Common myeloid progenitor, CD34-positive (primary cell): ENCODE measurements at places on chromosomes 1 and 21.

DNA sequence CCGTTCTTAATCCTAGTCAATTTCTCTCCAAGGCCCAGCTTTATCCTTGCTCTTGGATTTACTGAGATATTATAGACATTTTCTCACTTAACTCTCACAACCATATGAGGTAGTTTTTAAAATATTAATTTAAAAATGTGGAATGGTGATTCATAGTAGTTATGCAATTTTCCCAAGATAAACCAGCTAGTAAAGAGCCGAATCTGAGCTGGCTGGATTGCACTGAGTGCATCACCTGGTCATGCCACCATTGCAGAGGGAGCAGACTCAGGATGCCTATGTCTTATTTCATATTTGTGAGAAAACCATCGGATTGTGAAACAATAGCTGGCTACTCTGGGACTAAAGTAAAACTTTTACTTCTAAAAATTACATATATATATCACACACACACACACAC, 494.0 kb downstream of the KCNT2 start:
- DNase-seq: no peak

DNA sequence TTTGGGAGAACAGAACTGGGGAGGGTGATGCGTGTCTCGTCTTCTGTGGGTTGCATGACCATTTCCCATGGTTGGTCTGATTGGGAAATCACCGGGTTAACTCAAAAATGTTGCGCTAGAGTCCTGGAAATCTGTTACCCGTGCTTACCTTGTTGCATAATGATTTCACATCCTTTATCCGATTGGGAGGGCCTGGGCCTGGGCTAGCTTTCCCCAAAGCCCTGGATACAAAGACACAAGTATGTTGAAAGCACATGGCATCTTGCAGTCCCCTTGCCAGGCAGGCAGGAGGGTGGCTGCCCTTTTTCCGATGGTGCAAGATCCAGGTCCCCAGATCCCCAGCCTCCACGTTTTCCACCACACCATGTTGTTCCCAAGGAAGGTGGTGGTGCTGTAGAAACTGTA, 582 bp downstream of the TRPM2 start:
- peak; percentile 26 for DNase-seq

DNA sequence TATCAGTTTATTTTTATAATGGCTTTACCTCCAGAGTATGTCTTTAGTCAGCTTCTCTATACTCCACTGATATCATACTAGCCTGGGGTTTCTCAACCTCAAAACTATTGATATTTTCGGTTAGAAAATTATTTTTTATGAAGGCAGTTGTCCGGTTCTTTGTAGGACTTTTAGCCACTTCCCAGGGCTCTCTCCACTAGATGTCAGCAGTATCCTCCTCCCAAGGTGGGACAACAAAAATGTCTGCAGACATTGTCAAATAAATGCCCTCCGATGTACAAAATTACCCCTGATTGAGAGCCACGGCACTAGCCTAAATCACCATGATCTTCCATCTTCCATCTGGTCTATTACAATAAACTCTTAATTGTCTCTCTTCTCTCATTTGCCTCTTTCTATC, 4.1 kb upstream of the GRIK1 start:
- DNase-seq: no peak

DNA sequence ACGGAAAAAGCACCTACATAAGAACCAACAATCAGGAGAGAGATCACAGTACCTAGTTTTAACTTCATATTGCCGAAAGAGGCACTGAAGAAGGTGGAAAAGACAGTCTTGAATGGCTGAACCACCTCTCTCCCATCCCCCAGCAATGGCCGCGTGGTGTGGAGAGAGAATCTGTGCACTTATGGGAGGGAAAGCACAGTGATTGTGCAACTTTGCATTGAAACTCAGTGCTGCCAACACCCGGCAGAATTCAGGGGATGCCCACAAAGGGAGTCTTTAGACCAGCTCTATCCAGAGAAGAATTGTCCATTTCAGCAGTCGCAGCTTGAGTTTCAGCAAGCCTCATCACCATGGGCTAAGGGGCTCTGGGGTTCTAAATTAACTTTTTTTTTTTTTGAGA, 186.3 kb upstream of the USP25 start:
- DNase-seq: no peak

- DNase-seq: no peak
Observed at GRCh38 chr1:48495911-48496310, 23.9 kb upstream of the SPATA6 start.

- DNase-seq: no peak
Observed at GRCh38 chr1:60898987-60899386, 183.4 kb upstream of the NFIA start.

DNA sequence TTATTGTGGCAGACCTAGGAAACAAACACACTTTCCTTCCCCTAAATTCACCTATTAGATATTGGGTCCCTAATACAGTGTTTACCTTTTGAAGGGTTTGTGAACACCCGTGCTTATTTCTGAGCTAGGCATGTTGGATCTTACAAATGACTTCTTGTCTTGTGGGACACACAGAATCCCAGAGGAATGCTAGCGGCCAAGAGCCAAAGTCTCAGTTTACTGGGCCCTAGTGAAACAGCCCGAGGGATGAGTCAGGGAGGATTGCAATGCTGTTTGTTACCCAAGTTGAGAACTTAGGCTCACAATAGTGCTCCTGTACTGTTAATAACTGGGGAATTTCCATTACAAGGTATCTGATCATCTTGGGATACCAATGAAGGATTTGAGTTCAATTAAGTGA, 100.1 kb upstream of the AKT3 start:
- DNase-seq: no peak

- no peak for DNase-seq
Observed at GRCh38 chr21:32777269-32777668, 5.7 kb upstream of the PAXBP1 start.

GRCh38 chr1:245255783-245256182, 101.0 kb downstream of the KIF26B start:
- peak; percentile 34 for DNase-seq

- DNase-seq: peak; percentile 45
Observed at GRCh38 chr1:230291731-230292620, 134.2 kb downstream of the PGBD5 start.

DNA sequence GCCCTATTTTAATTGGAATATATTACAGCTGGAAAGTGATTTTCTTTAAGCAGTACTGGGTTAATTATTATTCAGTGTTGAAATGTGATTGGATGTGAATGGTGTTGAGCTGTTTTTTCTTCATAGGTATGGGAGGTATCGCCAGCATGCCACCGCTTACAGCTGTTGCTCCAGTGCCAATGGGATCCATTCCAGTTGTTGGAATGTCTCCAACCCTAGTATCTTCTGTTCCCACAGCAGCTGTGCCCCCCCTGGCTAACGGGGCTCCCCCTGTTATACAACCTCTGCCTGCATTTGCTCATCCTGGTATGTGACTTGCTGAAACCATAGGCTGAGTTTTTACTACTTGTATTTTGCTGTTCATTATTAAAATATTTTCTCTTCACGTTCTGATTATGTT, 107.7 kb downstream of the ITSN1 start:
- DNase-seq: no peak

DNA sequence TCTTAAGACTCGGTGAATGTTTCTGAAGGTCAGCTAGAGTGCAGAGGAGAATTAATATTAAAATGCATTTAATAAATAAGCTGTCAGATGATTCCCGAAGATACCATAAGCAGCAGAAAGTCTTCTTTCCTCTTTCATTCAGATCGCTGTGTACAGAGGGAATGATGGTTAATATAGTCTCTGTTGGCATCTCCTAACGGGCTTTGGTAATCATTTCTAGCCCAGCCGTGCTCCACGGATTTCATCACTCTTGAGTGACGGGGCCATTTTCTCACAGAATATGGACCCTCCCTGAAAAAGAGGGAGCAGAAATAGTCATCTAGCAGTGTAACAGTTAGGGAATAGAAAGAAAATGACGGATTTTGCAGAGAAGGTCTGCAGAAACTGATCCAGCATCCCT, 103.1 kb downstream of the ST6GALNAC3 start:
- DNase-seq: no peak

GRCh38 chr21:17585875-17586450, 26.7 kb downstream of the BTG3 start:
- DNase-seq: peak; percentile 53

DNA sequence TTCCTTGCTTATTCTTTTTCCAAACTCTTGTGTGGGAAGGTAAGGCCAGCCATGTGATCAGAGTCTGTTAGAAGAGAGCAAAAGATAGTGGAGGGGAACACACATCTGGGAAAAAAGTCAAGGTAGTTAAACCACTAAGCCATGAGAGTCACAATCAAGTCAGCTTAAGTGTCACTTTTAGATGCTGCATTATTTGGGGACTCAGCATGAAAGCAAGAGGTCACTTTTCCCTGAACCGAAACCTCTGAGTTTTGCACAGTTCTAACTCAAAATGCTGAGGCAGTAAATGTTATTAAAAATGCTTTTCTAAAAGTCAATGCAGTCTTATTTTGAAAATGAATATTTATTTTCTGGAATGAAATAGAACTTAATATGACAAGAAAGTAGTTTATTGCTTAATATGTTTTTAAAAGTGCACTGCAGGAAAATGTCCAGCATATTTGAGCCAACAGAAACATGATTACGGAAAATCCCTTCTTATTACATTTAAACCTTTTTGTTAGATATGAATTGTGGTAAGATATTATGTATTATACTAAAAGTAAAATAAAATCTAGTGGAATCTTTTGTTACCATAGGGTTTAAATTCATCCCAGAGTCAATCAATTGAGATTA, 69.3 kb downstream of the RBM11 start:
- DNase-seq: no peak

DNA sequence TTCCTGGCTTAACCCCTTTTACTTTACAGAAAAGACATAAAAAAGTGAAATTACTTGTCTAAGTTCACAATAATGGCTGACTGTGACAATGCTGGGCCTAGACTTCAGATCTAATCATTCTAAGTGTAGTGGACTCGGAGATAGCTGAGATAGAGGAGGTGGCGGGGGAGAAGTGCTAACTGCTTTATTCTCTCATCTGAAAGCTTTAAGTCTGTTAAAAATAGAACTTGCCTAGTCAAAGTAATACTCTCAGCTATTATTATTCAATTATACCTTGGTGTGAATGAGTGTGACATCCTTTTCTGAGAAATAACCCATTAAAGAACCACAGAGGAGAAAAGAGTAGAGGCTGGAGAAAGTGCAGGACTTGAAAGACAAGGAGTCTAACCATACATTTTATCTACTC, 96.1 kb upstream of the OLIG2 start:
- no peak for DNase-seq

DNA sequence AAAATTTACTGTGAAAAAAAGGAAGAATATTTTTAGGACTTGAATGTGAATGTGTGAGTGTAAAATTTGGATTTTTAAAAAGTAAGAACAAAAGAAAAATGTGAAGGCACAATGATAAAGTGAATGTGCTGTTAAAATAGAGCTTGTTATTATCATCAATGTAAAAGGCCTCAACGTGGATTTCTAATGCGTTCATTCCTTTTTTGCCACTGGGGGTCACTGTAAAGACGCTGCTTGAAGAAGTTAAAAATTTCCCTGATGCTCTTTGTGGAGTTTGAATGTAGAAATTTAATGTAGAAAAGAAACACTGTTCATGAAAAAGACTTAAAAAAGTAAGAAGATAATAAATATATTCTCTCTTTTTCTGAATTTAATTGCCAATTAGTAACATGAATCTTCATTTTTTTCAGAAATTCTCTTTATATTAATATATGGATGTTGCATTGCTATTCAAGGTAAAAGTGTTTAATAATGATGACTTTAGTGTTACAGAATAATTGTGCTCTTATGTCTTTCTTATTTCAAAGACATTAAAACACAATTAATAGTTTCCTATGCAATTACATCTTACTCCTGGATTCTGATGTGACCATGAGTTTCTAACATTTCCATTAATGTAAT, 161.5 kb downstream of the DNM3 start:
- peak; percentile 85 for DNase-seq

- DNase-seq: no peak
Observed at GRCh38 chr1:162536511-162536910, 25.0 kb upstream of the UAP1 start.

GRCh38 chr1:27568300-27569087, 35.5 kb downstream of the AHDC1 start:
- DNase-seq: peak; percentile 93

GRCh38 chr1:29984166-29984861, 739.1 kb downstream of the MATN1 start:
- DNase-seq: no peak
